Left renal cortex interstitium (tissue), 4 donors: ENCODE measurements at places on chromosomes 6 and 20. TPM values are rescaled to one million over a fixed set of nuclear protein-coding genes. Genes with fewer than 3 reads are reported as not detected.
A peak's percentile ranks its signal among the peaks of the same experiment; 100 is the strongest.

Gene AK9
- polyA plus RNA-seq = 13.0 TPM

Gene THBD
- polyA plus RNA-seq = 4.5 TPM

Gene HLA-A
- 206 TPM for polyA plus RNA-seq

DNA sequence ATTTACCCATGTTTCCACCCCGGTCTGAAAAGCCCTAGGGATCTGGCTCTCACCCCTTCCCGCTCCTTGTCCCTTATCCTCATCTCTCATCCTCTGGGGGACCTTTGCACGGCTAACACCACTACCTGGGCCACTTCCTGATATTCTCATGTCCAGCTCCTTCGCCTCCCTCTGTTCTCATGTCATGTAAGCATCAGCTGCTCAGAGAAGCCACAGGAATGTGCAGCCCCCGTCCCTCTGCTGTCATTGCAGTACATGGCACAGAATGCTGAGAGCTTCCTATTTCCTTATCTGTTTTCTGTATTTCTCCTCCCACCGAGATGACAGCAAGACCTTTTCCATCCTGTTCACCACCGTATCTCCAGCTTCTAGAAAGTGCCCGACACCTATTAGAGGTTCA lies 102.4 kb downstream of the MTHFD1L start:
- no peak for DNase-seq

DNA sequence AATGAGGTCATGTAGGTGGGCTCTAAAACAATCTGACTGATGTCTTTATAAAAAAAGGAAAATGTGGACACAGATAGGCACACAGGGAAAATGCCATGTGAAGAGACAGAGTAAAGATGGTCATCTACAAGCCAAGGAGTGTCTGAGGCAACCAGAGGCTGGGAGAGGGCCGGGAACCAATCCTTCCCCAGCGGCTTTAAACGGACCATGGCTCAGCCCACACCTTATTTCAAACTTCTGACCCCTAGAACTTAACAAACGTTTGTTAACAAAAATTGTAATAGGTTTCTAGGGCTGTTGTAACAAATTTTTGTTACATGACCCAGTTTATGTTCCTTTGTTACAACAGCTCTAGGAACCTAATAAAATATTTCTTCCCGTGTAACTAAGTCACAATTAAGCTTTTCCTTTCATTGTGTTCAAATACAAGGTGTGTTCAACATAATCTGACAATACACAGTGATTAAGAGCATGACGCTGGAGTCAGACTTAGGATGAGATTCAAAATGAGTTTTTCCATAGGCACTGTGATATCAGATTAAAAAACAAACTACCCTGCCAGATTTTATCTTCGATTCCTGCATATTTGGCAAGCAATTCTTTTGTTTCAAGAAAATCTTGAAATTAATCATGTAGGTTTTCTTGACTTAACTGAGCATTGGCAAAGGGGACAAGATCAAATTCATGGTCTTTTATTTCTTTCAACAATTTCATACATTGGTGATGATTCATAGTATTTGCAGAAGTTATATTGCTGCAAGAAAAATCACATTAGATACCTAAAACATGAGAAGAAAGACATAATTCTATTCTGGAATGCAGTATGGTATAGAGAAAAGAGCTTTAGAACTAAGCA lies 169.5 kb upstream of the RIPOR2 start:
- DNase-seq = no peak

DNA sequence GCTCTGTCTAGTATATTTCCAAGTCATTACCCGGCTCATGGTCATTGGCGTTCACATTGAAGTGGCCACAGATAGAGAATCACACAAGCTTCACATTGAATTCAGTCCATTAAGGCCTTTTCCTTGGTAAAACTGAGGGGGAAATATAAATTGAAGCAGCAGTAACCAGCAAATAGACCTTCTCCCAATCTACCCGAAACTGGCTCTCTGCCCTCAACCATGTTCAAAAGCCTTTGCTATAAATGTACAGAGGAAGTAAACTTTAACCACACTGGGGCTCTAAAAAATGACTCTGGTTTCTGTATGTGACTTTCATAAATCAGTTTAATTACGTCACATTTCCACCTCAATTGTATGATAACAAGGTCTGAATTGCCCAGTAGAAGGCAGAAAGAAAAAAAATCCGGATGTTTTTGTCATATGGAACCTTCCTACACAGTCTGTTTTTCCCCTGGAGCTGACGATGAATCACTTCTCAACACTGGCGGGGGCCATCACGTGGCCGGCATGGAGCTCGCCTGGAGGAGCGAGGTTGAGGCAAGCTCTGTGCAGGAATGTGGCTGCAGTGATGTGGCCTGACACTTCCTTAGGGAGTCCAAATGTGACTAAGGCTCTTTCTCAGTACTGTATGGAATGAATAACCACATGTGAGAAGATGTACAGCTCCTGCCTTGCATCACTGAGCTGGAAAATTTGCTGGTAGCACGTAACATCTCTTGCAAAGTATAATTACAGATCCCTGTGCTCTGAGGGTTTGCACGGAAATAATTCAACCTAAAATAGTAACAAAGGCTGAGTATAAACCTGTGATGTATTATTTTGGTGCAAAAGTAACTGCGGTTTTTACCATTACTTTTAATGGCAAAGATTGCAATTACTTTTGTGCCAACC lies 58.6 kb upstream of the SNX9 start:
- DNase-seq = peak; percentile 66

- no peak for DNase-seq
Measured at GRCh38 chr20:44720621-44720996, 5.4 kb downstream of the CCN5 start.

GRCh38 chr20:22916021-22916842 lies 118.9 kb upstream of the SSTR4 start:
- no peak for DNase-seq

DNA sequence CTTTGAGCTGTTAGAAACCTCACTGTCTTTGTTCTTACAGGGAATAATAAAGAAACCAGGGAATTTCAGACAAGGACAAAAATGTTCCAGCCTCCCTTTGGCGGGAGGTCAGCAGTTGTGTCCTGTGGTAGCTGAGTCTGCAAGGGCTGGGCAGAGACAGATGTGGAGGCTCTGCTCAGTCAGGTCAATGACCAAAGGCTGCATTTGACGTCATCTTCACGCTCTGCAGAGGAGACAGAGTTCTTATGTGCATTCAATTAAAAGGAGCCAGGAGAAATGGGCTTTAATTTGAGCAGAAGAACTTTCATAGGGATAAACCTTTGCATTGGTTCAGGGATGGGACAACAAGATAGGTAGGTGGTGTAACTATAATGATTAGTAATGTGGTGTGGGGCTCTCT lies 45.1 kb upstream of the FOXA2 start:
- no peak for DNase-seq

DNA sequence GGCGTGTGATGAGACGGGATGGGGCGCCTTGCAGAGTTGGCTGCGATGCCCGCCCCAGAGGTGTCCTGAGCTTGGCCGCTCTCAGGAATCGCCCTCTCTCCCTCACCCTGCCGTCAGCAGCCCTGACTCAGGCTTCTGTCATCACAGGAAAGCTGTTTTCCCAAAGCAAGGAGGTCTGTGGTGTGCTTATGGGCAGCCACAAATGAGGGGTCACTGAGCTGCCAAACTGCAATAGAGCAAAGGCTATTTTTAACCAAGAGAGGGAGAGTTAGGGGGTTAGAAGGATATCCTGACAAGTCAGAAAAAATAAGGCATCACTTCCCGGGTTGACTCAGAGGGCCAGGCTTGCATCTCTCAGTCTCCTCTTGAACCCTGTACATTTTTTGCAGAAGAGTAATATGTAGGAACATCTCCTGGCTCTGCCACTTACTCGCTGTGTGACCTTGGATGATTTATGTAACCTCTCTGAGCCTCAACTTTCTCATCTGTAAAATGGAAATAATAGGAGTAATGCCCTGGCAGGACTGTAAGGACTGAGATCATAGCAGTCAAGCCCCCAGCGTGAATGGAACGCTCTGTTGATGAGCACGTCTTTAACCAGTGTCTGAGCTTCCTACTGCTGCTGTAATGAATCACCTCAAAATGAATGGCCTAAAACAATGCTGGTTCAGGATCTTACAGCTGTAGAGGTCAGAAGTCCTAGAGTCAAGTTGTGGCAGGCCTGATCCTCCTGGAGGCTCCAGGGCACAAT lies 181.9 kb downstream of the NFATC2 start:
- no peak for DNase-seq

- no peak for DNase-seq
Measured at GRCh38 chr6:134757911-134758361, 192.0 kb downstream of the ALDH8A1 start.

DNA sequence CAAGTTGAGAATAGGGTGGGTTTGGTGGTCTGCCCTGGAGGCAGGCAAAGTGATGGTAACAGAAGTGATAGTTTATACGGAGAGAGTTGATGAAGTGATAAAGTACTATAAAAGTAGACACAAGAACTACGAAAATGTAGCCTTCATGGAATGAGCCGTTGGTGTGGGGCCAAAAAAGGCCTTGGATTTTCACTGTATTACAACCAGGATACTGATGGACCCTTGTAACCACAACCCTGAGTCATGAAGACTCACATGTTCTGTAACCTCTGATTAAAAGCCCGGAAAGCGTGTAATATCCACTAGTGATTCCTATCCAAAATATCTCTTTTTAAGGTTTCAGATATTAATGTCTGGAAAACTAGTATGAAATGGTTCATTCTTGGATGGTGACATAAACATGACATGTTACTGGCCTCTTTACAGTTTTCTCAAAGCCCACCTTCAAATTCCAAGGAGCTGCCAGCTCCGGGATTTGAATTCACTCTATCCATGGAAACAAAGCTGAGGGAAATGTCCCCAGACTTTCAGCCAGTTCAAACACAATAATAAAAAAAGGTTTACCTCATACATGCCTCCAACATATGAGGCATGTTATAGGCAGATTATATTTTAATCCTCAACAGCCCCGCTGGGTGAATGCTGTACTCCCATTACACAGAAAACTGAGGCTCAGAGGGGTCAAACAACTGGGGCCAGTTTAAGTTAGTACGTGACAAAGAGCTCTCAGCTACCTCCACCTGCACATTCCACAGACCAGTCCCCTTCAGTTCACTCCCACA lies 55.4 kb downstream of the MRPL14 start:
- DNase-seq = no peak

DNA sequence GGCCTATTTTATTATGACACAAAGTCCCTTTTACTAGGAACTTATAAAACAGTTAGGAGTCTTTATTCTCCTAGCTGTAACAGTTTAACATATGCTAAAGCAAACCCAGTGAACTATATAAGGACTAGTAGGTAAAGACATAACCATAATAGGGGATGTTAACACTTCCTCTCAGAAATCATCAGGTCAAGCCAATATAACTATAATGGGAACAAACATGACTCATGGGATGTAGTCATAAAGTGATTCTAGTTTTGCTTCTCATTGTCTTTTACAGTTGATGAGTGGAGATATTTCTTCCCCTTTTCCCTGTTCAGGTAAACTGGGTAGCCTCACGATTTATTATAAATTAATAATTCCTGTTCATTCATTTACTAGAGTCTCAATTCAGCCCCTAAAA lies 9.7 kb downstream of the PTCHD4 start:
- no peak for DNase-seq

GRCh38 chr20:48242623-48243022 lies 457.3 kb upstream of the SULF2 start:
- DNase-seq = no peak

DNA sequence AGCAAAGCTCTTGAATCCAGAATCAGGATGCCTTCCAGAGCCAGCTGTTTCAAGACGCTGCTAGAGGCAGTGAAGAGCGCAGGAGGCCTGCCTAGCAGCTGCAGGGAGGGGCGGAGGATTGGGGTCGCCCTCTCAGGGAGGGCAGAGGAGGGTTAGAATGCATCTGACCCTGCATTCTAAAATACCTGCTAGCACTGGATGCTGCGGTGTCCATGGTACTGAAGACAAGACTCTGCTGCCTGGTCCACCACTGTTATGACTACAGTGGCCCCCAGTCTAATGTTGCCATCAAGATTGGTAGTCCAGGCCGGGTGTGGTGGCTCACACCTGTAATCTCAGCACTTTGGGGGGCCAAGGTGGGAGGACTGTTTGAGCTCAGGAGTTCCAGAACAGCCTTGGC lies 193.7 kb upstream of the PROKR2 start:
- no peak for DNase-seq

DNA sequence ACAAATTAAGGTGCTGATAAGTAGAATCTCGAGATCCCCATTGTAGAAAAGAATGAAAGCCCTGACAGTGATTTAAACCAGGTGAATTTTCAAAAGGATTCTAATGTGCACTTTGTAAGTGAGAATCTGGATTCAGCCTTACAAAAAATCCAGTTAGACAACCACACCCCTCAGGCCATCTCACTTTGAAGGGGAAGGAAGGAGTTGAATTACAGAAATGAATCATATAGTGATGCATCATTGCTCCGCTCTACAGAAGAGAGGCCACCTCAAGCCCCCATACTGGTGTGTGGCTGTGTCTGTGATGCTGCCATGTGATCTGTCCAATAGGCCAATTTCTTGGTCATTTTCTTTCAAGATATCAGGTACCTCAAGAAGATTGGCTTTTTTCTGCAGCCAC lies 85.5 kb upstream of the NT5E start:
- no peak for DNase-seq

- DNase-seq = no peak
Measured at GRCh38 chr6:121884620-121885019, 449.2 kb downstream of the GJA1 start.

DNA sequence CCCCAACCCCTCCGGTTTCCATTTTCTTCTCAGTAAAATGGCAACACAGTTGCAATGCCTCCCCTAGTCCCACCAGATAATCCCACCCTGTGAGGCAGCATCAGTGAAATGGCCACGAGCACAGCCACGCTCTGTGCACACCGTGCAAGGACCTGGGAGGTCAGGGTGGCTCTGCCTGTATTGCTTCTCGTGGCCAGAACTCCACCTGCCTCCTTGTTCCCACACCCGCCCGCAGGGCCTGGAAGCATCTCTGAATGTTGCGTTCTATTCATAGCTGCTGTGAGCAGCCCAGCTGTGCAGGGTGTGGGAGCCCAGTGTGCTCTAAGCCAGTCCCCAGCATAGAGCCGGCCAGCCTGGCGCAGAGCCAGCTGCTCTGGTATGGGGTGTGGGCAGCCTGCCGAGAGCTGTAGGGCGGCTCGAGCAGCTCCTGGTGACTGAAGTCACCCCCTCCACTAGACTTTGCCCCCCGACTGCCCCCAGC lies 161.1 kb downstream of the DLL1 start:
- no peak for DNase-seq

DNA sequence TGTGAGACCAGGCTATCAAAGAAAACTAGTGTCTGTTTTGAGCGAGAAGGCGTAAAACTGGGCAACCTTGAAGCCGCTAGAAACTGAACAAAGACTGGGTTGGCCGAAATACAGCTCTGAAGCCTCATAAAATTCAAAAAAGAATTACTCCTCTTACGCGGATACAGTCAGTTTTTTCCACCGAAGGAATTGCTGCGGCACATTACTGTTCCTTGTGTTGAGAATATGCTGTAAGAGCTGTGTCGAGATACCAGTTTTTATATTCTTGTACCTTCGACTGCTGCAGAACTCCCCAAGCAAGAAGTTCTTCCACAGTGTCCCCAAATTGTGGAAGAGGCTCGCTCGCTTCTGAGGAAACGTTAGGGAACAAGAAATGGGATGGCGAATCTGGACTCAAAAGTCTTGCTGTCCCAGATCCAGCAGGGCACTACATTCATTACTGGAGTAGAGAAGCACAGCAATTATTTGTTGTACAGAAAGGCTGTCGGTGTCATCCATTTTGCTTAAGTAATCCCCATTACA lies 523 bp upstream of the COX7A2 start:
- peak; percentile 52 for DNase-seq

GRCh38 chr20:57748601-57749130 lies 38.9 kb upstream of the PMEPA1 start:
- DNase-seq = no peak
